ENCODE measurements at places on chromosomes 12 and 14.

DNA sequence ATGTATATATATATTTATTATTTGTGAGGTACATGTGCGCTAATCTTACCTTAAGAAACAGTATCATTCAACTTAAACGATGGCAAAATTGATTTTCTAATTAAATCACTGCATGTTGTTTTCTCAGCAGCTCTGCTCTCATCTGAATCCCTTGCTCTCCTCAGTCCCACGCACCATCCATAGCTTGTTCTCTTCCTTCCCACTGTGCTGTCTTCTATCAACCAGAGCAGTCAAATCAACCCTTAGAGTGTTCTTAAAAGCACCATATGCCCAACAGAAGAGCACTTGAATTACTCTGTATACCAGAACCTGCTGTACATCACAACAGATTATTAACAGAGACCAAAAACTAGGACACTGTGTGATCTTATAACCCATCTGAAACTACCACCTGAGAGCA, 209.4 kb upstream of the G2E3 start:
- DNase-seq, result no peak

DNA sequence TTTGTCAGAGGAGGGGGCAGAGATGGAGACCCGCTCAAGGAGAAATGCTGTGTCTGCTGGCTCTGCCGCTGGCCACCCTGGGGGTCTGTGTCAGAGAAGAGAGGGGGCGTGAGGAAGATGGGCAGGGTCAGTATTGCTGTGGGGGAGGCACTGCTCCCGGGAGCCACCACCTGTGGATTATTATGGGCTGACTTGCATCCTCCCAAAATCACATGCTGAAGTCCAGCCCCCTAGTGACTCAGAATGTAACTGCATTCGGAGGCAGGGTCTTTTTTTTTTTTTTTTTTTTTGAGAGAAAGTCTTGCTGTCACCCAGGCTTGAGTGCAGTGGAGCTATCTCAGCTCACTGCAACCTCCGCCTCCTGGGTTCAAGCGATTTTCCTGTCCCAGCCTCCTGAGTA, 12.3 kb downstream of the ABCD4 start:
- no peak for DNase-seq

- DNase-seq, result no peak
Measured at GRCh38 chr14:65599375-65599774, 186.8 kb downstream of the FUT8 start.

GRCh38 chr14:71521238-71522135, 410.7 kb upstream of the RGS6 start:
- DNase-seq, result no peak

- no peak for DNase-seq
Measured at GRCh38 chr12:92722897-92723296, 20.1 kb downstream of the PLEKHG7 start.

GRCh38 chr14:92473261-92473968, 40.2 kb upstream of the RIN3 start:
- DNase-seq, result peak; percentile 17

All from heart left ventricle (tissue), 16 donors.